ENCODE measurements at places on chromosomes 5 and 9.

- no peak for DNase-seq
Observed at GRCh38 chr5:177611446-177612214, 11.7 kb downstream of the B4GALT7 start.

- no peak for DNase-seq
Observed at GRCh38 chr9:132239999-132240840, 78.4 kb downstream of the NTNG2 start.

DNA sequence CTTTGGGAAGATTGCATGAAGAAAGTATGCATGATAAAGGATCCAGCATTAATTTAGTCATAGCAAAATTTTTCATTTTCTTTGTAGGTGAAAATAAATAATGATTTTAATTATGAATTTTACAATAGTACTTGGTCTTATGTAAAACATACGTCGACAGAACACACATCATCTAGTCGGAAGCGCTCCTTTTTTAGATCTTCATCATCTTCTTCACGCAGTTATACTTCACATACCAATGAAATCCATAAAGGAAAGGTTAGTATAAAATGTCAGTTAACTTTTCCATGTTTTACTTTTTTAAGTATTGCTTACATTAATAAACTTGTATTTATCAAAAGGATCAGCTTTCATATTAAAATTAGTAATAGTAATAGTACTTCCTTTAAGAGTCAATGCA lies 35.8 kb downstream of the C7 start:
- DNase-seq, result no peak

DNA sequence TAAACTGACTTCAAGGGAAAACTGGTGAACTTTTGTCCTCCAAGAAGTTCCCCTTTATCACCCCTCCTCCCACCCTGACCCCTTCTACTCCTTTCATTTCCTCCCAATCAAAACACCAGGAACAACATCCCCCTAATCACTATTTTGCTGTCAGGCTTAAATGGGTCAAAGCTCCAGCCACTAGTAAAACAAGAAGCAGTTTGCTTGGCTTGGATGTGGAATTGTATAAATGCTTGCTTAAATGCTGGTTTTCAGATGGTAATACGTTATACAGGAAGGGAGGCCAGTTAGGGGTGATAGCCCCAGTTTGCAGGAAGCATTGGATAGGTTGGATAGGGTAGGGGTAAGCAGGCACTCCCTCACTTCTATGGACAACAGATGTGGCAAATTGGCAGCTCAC lies 473.6 kb downstream of the AGTPBP1 start:
- no peak for DNase-seq

DNA sequence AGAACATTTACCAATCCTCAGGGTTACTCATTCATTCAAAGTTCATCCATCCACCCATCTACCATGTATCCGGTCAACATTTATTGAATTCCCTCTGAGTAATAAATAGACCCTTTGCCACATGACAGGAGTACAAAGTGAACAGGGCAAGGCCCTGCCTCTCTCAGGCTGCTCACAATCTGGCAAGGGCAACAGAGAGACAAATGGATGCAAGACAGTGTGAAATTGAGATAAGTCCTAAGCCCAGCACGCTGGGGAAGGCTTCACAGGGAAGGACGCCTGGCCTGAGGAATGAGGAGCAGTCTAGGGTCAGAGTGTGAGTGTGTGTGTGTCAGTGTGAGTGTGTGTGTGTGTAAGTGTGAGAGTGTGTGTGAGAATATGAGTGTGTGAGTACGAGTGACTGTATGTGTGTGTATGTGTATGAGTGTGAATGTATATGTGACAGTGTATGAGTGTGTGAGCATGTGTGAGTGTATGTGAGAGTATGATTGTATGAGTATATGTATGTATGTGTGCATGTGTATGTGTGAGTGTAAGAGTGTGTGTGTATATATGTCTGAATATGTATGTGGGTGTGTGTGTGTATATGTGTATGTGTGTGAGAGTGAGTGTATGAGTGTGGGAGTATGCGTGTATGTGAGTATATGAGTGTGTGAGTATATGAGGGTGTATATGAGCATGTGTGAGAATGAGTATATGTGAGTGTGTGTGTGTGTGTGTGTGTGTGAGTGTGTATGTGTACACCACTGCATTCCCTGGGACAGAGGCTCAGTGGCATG lies 145.6 kb downstream of the FSTL4 start:
- no peak for DNase-seq

DNA sequence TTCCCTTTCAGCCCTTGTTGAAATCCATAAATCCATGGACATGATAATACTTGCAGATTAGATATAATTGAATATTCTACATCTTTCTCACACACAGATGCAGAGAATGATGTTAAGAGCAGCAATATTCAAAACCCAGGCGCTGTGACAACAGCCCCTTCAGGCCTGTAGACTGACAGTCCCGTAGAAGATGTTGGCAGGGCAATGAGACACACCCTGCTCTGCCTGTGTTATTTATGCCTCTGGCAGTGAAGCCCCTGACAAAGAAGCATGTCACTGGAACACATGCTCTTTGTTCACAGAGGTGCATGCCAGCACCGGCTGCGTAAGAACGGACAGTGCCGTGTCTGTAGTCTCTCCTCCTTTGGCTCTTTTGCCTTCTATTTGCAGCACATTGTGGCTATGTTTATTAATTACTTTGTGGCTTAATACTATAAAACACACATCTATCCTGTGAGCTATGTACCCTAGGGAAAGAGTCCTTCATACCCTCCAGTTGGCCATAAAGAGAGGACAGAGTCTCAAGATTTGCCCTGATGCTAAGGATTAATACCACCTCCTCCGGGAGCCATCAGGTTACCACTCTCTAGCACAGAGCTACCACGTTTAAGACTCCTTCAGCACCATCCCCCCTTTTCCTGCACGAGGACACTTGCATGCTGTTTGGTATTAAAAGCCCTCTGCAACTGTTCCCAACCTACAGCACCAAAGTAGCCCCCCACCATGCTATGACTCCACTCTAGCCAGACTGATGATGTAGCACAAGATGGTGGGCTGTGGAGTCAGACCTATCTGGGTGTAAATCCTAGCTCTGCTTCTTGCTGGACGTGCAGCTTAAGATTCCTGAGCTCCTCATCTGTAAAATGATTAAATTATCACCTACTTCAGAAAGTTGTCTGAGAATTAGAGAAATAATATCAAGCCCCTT lies 2.0 kb upstream of the ANP32B start:
- no peak for DNase-seq

- no peak for DNase-seq
Observed at GRCh38 chr5:81909677-81910076, 62.1 kb upstream of the ATG10 start.

DNA sequence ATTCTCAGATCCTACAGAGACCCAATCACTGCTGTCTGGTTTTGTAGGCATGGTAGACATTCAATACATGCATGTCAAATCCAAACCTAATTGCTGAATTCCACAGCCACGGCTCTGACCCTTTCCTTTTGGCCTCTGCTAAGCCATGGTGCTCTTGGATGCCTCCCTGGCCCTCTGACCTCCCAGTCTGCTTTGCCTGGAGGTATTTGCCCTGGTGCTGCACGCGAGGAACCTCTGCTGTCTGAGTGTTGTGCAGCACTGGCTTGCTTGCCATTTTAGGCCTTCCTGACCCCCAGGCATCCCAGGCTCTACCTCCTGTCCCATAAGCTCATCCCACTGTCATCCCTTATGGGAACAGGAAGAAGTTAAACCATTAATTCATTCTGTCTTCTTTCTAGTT lies 60.9 kb downstream of the DOCK2 start:
- no peak for DNase-seq

- no peak for DNase-seq
Observed at GRCh38 chr5:43021151-43021550, 19.0 kb downstream of the ANXA2R start.

GRCh38 chr5:31863991-31864411 lies 225.1 kb downstream of the PDZD2 start:
- DNase-seq, result no peak

DNA sequence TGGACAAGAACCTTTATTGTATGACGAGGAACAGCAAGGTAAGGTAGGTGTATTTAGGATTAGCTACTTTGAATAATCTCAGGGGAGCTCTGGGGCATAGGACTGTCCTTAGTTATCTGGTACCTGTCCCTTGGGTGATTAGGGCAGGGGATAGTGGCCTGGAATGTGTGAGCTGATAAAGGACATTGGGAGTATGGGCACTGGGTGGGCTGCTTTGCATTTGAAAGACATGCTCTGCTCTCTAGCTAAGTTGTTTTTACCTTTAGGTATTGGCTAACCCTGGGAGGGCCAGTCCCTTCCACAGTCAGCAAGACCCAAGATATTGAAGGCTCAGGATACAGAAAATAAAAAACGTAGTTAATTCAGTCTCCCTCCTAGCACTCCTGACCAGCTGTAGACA lies 282.8 kb upstream of the C9orf72 start:
- no peak for DNase-seq

DNA sequence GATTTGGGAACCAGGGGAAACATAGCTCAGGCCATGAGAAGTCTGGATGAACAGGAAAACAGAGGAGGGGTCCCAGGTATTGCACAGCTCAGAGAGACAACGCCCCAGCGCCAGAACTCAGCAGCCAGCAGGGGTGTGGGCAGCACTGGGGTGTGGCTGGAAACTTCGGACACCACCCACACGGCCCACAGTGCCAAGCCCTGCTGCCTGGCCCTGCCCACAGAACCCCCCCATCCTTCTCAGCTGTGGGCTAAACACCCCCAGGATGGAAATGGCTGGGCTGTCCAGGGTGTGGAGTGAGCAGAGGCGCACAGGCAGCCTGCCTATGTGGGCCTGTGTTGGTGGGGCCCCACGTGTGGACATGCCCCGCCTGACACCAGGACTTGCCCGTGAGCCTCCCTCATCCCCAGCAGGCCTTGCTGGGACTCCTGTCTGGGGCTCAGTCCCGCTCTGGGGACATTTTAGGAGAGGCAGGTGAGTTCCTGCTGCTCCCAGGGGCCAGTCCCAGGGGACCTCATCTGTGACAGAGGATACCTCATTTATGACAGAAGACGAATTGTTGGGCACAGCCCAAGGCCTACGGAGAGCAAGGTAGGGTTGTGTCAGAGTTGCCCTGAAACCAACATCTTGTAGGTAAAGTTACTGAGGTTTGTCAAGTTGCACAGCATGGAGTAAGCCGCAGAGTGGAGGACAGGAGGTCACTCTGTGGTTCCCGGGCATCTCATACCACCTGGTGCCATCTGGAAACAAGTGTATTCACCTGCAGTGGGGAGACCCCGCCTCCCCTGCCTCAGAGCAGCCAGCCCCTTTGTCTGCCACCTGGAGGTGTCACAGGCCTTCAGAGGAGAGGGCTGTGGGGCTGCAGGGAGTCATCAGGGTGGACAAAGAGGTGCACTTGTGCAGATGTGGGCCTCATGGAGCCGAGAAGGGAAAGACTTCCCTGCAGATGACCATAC lies 183.2 kb downstream of the AUH start:
- DNase-seq, result no peak

- DNase-seq, result peak; percentile 8
Observed at GRCh38 chr5:134406390-134406789, 5.3 kb downstream of the CDKN2AIPNL start.
